ENCODE measurements at places on chromosomes 3 and 15.

GRCh38 chr3:40229963-40230362 is 79.5 kb upstream of the EIF1B start:
- DNase-seq: no peak

DNA sequence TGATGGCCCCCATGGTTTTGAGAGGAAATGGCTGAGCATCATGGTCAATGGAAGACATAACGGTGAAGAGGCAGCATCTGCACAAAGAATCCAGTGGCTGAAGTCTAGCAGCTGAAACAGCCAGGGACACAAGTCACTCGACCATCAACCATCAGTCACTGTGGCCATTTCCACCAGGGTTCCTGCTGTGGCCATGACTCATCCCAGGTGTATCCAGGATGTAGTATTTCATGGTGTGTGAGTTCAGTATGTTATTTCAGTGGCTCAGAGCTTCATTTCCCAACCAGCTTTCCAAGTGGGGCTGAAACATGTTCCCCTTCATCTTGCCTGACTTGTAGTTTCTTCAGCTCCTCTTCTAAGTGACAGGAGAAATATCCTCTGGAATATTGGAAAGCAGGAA is 47.8 kb upstream of the WNT5A start:
- no peak for DNase-seq

DNA sequence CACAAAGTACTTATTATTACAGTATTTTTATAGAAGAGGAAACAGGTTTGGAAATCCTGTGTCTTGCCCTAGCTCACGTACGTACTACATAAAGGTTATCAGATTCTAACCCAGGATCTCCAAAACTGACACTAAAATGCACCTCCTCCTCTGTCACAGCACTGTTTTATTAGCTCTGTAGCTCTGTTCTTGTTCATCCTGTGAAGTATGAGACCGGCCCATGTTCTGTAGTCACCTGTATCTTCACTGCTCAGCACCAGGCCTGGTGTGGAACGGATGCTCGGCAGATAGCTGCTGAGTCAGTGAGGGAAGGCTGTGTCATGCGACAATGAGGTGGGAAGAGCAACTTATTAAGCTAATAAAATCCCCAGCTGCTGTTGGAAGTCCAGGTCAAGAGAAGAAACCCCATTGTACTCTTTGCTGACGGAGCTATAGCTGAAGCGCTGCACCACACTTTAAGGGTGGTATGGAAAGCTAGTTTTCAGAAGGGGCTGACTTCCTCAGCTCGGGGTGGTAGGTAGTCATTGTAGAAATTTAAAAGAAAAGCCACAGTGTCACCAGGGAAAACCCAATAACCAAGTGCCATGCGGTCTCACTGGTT is 22.8 kb downstream of the BCL2A1 start:
- DNase-seq: no peak

GRCh38 chr15:97126553-97127233 is 796.2 kb downstream of the NR2F2 start:
- DNase-seq: no peak

GRCh38 chr15:68552344-68552743 is 26.4 kb upstream of the CORO2B start:
- no peak for DNase-seq

GRCh38 chr3:61407397-61407796 is 154.0 kb upstream of the PTPRG start:
- no peak for DNase-seq

- DNase-seq: no peak
Measured at GRCh38 chr3:29414468-29415224, 133.8 kb downstream of the RBMS3 start.

- DNase-seq: no peak
Measured at GRCh38 chr15:68712886-68713285, 107.8 kb downstream of the ANP32A start.

DNA sequence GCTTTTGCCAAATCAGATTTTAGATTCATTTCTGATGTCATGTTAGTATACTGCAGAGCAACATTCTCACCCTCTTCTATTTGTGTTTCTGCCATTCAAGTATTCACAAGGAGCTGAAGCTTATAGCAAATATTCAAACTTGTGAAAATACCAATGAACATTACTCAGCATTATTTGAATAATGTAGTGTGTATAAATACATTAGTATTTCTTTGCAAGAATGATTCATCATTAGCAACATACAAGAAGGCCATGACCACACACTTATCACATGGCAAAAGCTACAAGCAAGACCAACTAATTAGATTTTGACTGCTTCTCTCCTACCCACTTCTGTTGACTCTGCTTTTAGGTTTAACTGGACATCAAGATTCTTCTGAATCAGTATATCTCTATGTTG is 124.9 kb downstream of the IGSF11 start:
- DNase-seq: no peak

GRCh38 chr3:39189150-39189958 is 3.0 kb downstream of the XIRP1 start:
- DNase-seq: no peak

DNA sequence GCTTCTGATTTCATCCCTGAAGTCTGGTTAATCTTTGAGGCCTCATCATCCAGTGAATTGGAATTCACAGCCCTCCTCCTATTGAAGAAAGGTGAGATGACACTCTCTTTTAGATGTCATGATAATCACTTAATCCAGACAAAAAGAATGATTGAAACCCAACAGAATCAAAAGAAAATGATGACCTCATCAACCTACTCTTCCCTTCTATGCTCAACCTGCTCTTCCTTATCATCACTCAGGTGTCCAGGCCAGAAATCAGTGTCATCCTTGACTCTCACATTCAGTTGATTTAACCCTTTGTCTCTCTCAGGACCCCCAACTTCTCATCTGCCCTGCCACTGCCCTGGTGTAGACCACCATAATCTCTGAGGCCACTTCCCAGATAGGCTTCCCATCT is 11.8 kb downstream of the PLA2G4E start:
- no peak for DNase-seq

DNA sequence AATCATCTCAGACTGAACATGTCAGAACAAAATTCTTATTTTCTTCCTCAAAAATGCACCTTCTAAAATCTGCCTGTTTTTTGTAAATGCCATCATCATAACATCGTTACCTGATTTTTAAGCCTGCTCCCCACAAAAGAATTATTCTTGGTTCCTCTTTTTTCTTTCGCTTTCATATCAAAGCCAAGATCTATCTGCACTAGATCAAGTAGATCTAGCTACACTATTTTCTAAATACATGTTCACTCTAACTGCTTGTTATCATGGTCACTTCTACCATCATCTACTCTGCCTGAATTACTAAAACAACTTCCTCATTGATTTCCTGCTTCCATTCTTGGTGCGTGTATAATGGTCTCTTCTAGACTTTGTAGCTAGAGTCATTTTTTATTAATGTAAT is 217.7 kb downstream of the ARPP21 start:
- DNase-seq: no peak

GRCh38 chr3:104717828-104718196 is 648.9 kb upstream of the ALCAM start:
- no peak for DNase-seq

DNA sequence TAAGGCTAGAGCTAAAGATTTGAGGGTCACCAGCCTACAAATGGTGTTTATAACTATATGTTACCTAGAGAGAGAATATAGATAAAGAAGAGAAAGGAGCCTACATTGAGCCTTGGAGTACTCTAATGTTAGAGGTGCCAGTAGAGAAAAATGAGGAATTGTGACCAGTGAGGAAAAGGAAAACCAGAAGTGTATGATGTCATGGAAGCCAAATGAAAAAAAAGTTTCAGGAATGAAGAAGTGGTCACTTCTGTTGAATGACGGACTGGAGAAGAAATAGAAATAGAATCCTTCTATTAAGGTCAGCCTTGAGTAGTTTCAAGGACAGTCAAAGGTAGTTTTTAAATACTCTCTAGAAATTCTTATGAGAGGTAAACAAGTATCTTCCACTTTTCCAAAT is 51.2 kb upstream of the MLF1 start:
- no peak for DNase-seq

GRCh38 chr3:110454066-110454465 is 617.5 kb upstream of the NECTIN3 start:
- no peak for DNase-seq

DNA sequence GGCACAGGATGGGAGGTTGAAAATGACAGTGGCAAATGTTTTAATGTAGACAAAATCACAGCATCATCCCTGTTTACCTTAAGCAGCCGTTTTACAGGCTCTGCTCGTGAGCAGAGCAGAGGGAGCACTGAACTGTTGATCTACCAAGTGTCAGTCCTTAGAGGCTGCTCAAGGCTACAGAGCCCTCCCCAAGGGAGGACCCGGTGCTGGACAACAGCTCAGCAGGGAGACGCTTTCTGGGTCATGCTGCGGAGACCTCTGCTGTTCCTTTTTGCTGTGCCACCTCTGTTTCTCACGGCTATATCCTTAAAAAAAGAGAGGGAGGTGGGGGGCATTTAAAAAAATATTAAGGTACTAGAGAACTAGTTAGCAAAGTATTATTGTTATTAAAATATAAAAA is 400.2 kb downstream of the GABRB3 start:
- DNase-seq: no peak

DNA sequence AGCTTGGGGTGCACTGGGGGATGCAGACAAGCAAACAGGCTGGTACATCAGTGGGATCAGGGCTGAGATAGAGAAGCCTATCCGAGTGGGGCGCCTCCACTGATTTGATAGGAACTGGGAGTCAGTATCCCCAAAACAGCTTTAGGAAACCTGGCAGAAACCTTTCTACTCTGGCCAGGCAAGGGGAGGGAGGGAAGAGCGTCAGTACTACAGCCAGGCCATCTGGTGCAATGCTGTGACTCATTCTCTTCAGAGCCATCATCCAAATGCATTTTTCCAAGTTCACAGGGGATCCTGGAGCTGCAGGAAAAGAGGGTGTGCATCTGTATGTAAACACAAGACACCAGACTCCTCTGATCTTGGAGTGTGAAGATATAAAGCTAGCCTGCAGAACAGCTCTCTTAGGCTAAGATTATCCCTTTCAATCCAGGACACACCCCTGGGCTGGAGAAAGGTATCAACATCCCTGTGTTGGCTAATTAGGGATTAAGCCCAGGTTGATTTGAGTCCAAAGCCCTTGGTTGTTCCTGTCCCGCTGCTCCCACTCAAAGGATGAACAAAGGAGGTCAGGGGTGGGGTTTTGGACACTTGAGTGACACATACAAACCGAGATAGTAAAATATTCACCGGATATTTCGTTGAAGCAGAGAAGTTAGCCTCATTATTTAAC is 9.3 kb downstream of the GALNT15 start:
- no peak for DNase-seq

GRCh38 chr15:95032156-95032555 is 800.8 kb downstream of the MCTP2 start:
- DNase-seq: no peak

DNA sequence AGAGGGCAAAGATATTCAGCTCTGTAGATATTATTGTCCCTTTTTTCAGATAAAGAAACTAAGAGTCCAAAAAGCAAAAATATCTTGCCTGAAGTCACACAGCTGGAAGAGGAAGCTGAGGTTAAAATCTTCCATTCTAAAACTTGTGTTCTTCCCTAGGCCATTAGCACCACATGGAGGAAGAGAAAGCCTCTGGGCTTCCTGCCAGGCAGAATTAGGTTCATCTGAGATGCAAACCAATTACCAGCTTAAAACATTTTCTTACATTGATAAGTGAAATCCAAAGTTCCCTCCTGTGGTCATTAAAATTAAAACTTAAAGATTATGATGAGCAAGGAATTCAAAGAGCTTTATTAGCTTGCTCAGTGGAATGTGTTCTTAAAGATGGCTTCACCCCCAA is 235.3 kb upstream of the SETMAR start:
- DNase-seq: no peak

DNA sequence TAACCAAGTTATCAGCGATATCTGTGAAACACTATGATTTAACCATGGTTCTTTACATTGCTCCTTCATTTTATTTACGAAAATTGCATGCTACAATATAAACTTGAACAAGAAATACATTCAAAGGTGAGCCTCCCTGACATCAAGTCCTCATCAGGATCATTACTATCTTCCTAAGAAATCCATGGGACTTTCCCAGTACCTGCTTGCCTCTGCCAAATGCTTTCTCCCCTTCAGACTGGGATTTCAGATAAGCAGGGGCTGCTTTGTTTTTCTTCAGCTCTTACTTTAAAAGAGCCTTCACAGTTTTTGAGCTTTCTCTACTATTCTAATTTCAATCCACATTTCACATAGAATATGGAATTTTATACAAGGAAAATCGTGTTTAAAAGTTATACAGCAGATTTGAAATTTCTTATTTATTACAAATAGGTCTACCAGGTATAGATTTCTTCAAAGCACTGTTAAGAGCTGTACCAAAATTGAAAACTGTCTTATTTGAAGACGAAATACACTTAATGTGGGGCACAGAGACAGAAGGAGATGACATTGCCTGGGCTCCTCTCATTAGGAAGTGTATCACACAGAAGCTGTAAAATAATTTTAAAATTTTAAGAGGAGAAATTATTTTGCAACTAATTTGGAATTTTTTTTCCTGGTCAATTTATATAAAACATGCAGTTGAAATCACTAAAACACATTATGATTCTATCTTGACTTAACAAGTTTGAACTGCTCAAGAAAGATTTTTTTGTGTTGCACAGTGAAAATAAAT is 615.0 kb upstream of the AGTR1 start:
- no peak for DNase-seq

- DNase-seq: no peak
Measured at GRCh38 chr3:197417441-197417840, 119.0 kb upstream of the DLG1 start.

- no peak for DNase-seq
Measured at GRCh38 chr3:18035641-18036449, 293.4 kb upstream of the TBC1D5 start.

GRCh38 chr15:79994615-79995014 is 23.6 kb upstream of the BCL2A1 start:
- DNase-seq: no peak

GRCh38 chr3:178036451-178037144 is 499.6 kb upstream of the KCNMB2 start:
- no peak for DNase-seq

GRCh38 chr3:147866561-147866960 is 457.4 kb downstream of the ZIC1 start:
- DNase-seq: no peak

DNA sequence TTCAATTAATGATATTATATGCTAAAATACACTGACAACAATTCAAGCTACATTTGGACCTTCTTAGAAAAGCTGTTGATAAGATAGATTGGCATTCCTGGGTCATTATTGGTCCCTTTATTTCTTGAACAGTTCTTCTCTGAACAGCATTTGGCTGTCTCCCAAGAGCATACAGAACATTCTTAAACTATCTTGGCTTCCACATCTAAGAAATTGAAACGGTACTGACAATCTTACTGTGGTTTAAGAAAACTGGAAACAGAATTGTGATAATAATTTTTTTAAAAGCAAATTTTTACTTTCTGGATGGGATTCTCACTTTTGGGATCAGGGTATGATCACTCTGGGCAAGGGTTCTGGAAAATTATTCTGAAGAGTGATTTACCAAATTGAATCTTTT is 161.7 kb upstream of the ZNF385D start:
- DNase-seq: no peak

GRCh38 chr3:36257158-36257852 is 123.0 kb upstream of the STAC start:
- no peak for DNase-seq

GRCh38 chr3:11185564-11186317 is 31.4 kb downstream of the HRH1 start:
- no peak for DNase-seq

- no peak for DNase-seq
Measured at GRCh38 chr15:75237316-75237982, 20.7 kb upstream of the GOLGA6C start.

Data from activated CD8-positive, alpha-beta memory T cell treated with anti-CD3 and anti-CD28 coated beads for 4 hours (primary cell).